ENCODE measurements at places on chromosomes 6 and 20. TPM values are rescaled to one million over a fixed set of nuclear protein-coding genes. Genes with fewer than 3 reads are reported as not detected.

Gene ARHGAP40
- not detected for total RNA-seq

Gene YWHAB
- 51.7 TPM for total RNA-seq

Gene PPP1R16B
- 4.2 TPM for total RNA-seq

Gene BPI
- 1.0 TPM for total RNA-seq
